ENCODE measurements at places on chromosomes 7 and 10. TPM values are rescaled to one million over a fixed set of nuclear protein-coding genes. Genes with fewer than 3 reads are reported as not detected.

DNA sequence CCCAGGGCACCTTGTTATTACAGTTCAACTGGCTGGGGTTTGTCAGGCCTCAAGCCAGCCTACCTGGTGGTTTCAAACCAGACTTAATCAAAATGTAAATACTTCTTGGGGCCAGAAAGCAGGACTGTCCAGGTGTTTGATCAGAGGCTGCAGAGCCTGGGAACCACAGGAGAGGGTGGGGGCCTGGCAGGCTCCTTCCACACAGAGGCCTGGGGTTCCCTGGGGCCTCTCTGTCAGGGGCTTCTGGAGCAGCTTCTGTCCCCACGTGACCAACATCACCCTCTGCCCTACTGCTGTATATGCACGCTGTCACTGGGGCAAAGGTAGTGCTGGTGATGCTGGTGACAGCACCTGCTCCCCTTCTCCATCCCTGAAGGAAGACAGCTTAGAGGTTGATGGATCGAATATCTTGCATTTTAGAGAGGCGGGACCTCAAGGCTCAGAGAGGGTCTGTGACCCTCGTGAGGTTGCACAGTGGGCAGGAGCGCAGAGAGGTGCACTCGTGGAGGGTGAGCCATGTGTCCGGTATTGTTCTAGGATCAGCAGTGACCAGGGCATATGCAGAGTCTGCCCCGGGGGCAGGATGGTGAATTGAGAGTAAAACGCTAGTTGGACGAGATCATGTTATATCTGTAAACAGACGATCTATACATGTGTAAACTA lies 95.4 kb downstream of the GRK5 start:
- DNase-seq, result no peak

The STRA8 gene
- total RNA-seq, result not detected

DNA sequence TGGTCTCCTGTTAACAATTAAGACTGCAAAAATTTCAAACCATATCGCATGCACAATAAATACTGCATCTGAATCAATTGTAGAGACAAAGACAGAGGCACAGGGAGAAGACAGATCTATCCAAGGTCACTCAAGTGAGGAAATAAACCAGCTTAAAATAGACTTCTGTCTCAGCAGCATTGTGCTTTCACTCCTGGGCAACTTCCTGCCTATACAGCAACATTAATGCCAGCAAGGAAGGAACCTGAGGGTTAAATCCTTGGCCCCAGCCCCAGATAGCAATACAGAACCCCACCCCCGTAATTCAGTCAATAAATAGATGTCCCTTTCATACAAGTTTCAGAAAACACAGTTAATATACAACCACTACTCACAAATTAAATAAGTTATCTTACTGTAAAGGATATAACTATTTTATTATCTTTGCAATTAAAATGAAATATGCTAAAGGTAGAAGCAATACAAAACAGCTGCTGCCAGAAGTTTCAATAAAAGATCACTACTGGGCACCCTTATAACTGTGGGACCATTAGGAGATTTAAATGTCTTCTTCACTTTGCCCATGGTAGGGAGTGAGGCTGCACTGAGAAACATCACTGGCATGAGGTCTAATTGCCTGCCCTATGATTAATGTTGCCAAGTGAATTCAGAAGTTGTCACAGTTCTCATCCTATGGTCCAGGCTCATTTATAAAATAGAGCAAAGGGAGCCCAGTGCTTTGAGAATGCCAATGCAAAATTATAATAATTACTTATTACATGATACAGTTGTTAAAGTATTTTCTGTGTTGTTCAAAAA lies 49.4 kb downstream of the CAV1 start:
- no peak for DNase-seq

DNA sequence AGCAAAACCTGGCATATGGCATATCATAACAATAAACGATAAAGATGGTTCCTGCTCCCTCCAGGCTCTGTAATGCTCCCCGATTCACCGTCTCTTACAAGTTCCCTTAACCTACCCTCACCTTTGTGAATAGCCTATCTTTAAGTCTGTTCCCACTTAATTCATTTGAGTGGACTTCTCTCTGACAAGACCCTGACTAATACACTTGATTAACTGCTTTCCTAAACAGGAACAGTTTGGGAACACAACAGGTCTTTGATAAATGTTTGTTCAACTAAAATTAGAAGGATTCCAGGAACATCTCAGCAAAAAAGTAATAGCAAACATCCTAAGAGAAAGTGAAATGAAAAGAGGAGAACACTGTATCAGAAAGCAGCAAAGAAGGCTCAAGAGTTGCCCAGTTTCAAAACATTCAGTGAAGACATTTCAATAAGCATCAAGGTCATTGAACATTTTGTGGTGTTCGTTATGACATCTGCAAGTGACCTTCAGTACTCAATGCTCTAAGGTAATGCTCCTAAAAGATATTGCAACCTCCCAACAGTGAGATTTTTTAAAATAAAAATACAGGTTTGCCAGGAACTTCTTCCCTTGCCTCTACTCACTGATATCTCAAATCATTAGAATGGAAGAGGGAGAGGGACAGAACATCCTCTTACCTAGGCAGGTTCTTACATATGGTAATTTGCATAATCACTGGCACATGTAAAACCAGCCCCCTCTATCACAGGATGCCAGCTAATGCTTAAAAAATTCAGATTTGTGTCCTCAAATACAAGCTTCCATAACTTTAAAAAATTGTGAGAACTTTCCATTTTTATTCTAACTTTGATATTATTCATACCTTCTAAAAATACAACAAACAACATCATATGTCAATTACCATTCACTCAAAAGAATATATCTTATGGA lies 11.4 kb upstream of the ARHGAP12 start:
- DNase-seq, result no peak

- DNase-seq, result no peak
Measured at GRCh38 chr7:41629711-41630111, 73.2 kb downstream of the INHBA start.

DNA sequence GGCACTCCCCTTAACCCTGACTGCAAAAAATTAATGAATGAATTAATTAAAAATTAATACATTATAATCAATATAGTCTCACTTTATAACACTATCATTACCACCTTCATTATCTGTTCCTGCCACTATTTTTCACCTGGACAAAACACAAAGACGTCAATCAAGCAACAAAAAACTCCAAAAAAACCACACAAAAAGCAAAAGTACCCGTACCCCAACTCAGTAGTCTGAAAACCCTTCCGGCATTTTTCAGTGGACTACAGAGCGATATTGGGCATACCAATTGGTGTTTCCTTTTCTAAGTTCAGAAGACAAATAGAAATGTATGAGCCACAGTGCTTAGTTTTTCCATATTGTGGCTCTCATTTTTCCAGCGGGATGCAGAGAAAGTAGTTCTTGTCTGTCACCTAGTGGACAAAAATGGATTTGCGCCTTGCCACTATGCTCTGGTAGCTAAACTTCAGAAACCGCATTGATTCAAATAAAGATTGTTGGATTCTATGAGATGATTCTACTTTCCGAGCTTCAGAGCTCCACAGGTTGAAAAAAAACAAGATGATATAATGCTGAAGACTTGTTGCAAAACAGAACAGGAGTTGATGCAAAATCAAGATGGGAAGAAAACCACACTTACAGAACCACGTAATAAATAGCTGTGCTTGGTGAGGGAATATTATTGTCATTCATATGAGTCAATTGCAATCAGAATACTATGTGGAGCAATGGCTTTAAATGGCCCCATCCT lies 50.6 kb upstream of the ITGB1 start:
- no peak for DNase-seq

GRCh38 chr10:10527861-10528562 lies 489.7 kb upstream of the CELF2 start:
- DNase-seq, result no peak

The RARRES2 gene
- 259 TPM for total RNA-seq

- DNase-seq, result no peak
Measured at GRCh38 chr7:40429826-40430225, 295.0 kb downstream of the SUGCT start.

GRCh38 chr7:101399759-101400158 lies 37.1 kb downstream of the COL26A1 start:
- no peak for DNase-seq

DNA sequence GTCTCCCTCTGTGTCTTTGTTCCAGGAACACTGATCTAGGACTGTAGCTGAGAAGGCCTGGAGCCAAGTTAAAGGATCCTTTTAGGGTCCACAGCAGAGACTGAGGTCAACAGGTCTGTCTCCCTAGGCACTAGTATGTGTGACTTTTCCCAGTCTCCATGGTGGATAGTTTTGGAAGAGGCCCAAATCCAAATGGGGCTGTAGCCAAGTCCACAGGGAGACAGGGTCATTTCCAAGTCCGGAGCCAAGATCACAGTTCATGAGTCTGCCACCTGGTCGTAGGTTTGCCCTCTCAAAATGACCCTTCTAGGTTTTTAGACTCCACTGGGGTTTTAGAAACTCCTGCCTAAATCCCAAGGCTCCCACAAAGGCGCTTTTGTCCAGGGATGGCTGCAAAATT lies 16.8 kb downstream of the ZNF277 start:
- DNase-seq, result no peak

- no peak for DNase-seq
Measured at GRCh38 chr10:91287276-91287675, 66.8 kb downstream of the PCGF5 start.

Measured in upper lobe of right lung (tissue), 1 donor.